ENCODE measurements at places on chromosomes 12 and 14.

DNA sequence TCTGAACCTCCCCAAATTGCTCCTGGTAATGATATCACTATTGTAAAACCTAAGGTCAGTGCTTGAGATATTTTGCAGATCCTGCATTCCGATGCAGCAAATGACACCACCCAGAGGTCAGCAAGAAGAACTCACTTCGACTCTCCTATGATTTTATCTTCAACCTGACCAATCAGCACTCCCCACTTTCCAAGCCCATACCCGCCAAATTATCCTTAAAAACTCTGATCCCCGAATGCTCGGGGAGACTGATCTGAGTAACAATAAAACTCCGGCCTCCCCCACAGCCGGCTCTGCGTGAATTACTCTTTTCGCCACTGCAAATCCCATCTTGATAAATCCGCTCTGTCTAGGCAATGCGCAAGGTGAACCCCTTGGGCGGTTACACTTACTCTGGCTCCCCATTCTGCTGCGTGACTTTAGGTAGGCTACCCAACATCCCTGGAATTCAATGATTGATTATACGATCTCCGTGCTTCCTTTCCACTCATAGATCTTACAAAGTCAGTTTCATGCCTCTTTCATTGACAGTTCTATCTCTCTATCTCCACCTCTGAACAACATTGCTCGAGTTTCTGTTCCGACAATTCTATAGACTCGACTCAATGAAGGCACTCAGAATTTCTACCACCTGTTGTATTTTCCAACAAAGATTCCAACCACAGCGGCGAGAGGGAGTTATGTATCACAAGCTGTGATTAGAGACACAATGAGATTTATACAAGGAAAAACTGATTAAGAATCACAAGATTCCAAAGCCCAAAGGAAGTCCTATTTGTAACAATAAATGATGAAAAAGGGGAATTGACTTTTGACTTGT, 939 bp downstream of the NPC2 start:
- no peak for DNase-seq

GRCh38 chr12:20234474-20234873, 133.9 kb upstream of the PDE3A start:
- DNase-seq = no peak

DNA sequence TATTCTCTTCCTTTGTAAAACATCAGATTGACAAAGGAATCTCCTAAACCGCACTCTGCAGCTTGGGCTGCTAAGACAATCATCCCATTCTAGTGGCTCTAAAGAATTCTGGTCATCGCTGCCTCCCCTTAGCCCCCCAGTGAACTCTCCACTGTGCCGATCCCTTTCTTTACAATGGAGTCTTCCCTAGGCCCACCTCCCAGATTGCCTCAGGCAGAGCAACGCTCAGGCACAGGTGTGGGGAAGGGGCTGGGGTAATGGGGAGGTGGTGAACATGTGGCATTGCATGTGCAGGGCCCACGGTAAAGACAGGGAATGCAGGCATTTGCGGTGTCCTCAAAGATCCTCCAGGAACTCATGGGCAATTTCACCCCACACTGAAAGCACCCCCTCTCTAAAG, 86.3 kb downstream of the PLEKHG3 start:
- no peak for DNase-seq

GRCh38 chr12:60387356-60387755, 791.5 kb downstream of the SLC16A7 start:
- no peak for DNase-seq
